ENCODE measurements at places on chromosomes 11 and 22.

- DNase-seq = no peak
Measured at GRCh38 chr11:61157743-61158142, 3.5 kb downstream of the VPS37C start.

DNA sequence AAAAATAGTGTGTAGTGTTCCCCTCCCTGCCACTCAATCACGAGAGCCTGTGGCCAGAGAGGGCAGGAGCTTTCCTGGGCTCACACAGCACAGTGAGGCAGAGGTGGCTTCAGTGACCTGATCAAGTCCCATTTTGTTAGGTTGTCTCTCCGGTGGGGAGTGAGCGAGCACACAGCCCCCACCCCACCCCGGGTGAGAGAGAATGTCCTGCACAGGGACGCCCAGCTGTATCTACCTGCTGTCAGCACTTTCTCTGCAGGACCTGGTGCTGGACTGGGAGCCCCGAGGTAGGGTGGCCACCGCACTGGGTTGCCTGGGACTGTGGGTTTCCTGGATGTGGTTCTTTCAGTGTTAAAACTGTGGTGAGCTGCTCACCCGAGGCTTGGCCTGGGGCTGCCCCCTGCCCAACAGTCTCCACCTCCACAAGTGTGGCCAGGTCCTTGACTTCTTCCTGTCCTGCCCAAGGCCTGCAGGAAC lies 6.1 kb downstream of the CAPN5 start:
- DNase-seq = no peak

GRCh38 chr11:120703358-120704152 lies 192.0 kb downstream of the GRIK4 start:
- no peak for DNase-seq

GRCh38 chr11:34757026-34757451 lies 136.1 kb downstream of the EHF start:
- DNase-seq = no peak

DNA sequence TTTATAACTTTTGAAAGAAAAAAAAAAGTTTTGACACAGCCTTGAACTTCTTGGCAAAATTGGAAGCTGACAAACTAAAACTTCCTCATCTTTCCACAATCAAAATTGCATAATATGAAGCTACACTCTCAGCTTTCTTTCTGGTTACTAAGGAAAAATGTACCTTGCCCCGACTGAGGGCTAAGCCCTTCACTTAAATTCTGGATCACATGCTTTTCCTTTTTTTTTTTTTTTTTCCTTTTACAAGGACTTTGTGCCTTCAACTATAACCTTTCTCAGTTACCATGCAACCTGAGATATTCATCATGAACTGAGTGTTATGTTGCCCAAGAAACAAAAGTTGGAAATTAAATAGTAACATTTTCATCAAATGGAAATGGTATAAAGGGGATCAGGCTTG lies 188.5 kb upstream of the CARD18 start:
- no peak for DNase-seq

DNA sequence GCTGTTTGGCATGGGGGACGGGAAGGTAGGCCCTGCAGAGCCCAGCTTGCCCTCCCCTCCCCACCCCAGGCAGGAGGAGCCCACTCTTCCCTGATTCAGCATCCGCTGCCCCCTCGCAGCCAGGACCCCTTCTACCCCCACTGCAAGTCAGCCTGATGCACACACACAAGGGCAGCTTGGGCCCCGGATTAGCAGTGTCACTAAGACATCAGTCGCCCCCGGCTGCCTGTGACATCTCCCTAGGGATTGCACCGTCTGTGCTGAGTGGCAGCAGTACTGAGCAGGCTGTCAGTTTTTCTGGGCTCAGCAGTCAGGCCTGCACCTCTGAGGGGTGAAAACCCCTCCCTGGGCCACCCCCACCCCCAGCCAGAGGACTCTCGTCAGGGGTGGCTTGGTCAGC lies 30.4 kb upstream of the SYT7 start:
- no peak for DNase-seq

GRCh38 chr22:19440411-19441195 lies 6.9 kb downstream of the C22orf39 start:
- no peak for DNase-seq

DNA sequence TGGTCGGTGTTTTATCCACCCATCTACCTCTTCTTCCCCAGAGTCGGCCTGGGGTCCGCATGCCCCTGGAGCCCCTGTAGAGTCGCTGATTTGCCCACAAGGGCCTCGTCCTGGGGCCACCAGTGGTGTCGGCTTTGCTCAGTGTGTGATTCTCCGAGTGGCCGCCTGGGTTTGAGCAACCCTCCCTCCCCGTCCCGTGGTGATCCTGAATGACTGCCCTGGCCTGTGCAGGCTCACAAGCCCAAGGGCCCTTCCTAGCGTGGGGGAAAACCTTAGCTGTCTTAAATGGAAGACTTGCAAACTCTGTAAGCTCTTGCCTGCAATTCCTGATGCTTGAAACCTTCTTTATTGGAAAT lies 128.3 kb downstream of the OSBP2 start:
- DNase-seq = no peak

- no peak for DNase-seq
Measured at GRCh38 chr11:41414771-41415440, 44.5 kb downstream of the LRRC4C start.

- DNase-seq = no peak
Measured at GRCh38 chr11:111935317-111936039, 1.7 kb upstream of the DIXDC1 start.

DNA sequence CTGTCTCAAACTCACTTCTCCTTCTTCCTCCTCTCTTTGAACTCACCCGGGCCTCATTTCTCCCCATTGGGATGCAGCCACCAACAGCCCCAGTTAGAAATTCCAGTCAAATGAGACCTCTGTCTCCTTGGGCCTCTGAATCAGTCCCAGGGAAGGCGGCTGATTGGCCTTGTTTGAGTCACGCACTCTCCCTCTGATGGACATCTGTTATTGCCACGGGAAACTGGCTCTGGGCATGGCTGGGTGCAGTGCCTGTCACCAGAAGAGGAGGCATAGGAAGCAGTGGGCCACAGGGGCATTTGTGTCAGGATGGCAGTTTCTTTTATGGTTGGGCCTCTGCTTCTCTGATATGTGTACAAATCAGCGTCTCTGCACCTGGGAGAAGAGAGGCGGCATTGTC lies 9.6 kb upstream of the WNT11 start:
- DNase-seq = no peak

DNA sequence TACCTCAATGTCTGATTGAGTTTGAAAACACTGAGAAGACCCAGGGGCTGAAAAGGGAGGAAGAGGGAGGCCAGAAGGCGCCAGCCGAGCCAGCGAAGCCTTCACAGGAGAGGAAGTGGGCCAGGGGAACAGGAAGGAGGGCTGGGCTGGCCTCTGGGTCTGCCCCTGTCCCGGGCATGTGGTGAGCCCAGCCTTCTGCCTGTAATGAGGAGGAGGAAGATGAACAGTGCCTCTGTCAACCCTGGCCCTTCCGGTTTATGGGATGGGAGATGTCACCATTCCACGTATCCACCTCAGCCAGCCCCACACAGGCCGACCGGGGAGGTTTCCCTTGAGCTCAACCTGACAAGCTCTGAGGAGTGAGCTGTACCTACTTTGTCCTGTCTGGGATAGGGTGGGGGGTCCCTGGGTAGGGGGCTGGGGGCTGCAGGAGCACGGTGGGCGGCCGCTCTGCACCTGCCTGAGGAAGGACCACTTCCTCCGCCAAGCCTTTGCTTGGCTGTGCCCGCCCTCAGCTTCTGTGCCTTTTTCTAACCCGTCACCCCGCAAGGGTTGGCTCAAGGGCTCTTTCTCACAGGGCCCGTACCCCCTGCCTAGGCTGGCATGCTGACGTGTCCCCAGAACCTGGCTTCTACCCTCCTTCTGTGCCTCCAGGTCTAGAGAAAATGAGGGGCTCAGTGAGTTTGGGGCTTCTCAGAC lies 2.0 kb downstream of the PARVG start:
- DNase-seq = no peak

GRCh38 chr22:32695451-32695891 lies 106.0 kb upstream of the TIMP3 start:
- DNase-seq = no peak

DNA sequence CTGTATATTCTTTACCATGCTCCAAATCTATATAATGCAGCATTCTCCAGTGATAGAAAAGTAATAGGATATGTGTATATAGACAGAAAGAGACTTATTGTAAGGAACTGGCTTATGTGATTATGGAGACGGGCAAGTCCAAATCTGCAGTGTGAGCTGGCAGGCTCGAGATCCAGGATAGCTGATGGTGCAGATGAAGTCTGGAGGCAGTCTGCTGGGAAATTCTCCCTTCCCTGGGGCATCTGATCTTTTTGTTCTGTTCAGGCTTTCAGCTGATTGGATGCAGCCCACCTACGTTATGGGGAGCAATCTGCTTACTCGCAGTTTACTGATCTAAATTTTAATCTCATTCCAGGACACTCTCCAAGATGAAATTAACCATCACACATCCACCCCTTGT lies 73.2 kb downstream of the GRK3 start:
- no peak for DNase-seq

DNA sequence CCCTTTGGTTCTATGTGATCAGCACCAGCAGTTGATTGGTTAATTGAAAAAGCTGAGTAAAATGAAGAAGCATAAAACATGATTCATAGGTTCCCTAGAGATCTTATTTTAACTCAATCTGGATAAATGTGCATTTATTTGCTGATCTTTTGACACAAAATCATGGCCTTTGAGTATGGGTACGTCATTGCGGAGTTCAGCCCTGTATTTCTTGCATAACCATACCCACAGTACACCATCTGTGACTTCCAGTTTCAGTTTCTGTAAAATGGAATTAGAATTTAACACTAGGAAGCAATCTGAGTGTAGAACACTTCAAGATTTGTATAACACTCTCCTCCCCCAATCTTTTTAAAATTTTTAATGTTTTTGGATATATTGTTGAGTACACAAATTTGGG lies 358.2 kb downstream of the DDX10 start:
- DNase-seq = no peak

GRCh38 chr11:71197096-71197495 lies 55.3 kb downstream of the SHANK2 start:
- no peak for DNase-seq
